ENCODE measurements at places on chromosomes 5 and 9.

GRCh38 chr5:116575326-116576052 is 866 bp upstream of the SEMA6A start:
- no peak for DNase-seq

- no peak for DNase-seq
Observed at GRCh38 chr5:113038714-113039113, 62.1 kb downstream of the DCP2 start.

- DNase-seq = no peak
Observed at GRCh38 chr9:97807681-97808080, 45.3 kb upstream of the FOXE1 start.

DNA sequence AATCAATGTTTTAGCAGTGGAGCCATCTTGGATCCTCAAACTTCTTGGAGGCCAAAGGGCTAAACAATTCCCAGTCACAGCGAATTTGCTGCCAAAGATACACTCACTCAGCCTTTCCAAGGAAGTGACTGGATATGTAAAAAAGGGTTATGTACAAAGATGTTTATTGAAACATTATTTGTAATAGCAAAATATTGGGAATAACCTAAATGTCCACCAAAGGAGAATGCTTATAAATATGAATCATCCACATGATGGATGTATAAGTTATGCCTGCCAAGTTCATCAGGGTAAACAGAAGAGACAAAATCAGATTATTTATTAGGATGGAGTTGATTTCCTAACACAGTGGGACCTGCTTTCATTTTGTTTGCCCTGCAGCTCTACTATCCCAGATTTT is 145.2 kb upstream of the ABCA1 start:
- DNase-seq = no peak
